Activated CD4-positive, alpha-beta T cell treated with anti-CD3 and anti-CD28 coated beads, Interleukin-2, amount 50 U/mL, for 4 hours (primary cell): ENCODE measurements at places on chromosomes 2 and 18.

GRCh38 chr2:109279243-109279860, 150.3 kb downstream of the SH3RF3 start:
- no peak for DNase-seq

DNA sequence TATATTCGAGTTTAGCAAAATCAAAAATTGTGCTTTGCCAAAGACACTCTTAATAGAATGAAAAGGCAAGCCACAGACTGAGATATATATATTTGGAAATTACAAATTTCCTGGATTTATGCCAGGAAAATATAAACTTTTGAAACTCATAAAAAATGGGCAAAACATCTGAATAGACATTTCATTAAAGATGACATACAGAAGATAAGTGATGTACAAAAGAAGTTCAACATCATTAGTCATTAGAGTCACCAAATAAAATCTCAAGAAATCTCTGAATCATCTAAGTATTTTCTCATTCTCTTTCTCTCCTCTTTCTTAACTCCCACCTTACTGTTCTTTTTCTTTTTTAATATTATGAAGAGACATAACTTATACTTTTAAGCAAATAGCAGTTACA, 921.1 kb downstream of the DSC3 start:
- DNase-seq: no peak

GRCh38 chr2:168884975-168885374, 5.3 kb downstream of the SPC25 start:
- DNase-seq: no peak

GRCh38 chr18:41940506-41941215, 14.4 kb upstream of the PIK3C3 start:
- no peak for DNase-seq

DNA sequence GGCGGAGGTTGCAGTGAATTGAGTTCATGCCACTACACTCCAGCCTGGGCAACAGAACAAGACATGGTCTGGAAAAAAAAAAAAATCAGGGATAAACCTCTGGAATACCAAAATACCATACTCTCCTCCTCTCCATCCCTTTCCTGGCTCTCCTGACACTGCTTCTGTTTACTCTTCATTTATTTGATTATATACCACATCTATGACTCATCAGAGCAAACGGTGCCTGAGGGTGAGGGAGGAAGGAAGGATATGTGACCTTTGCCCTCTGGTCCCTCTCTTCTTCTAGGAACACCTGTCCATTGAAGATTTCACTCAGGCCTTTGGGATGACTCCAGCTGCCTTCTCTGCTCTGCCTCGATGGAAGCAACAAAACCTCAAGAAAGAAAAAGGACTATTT, 30.0 kb downstream of the VIL1 start:
- no peak for DNase-seq

DNA sequence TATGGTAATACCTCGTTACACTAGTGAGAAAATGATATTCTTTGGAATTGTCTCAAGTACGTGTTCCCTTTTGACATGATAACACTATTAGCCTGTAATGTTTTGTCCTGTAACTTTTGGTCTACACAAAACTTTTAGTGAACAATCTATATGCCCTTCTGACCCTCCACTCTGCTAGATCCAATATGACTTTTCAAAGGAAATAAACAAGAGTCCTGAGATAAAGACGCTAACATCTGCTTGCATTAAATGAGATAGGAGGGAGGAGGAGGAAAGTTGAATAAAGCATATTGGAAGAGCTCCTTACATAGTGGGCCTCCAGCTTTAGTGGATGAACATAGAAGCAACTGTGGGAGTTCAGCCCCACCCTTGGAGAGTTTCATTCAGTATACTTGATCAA, 83.3 kb upstream of the CAVIN2 start:
- no peak for DNase-seq

- DNase-seq: no peak
Observed at GRCh38 chr2:190961918-190962487, 52.0 kb downstream of the STAT1 start.

GRCh38 chr2:229869226-229869625, 52.6 kb downstream of the TRIP12 start:
- DNase-seq: no peak

DNA sequence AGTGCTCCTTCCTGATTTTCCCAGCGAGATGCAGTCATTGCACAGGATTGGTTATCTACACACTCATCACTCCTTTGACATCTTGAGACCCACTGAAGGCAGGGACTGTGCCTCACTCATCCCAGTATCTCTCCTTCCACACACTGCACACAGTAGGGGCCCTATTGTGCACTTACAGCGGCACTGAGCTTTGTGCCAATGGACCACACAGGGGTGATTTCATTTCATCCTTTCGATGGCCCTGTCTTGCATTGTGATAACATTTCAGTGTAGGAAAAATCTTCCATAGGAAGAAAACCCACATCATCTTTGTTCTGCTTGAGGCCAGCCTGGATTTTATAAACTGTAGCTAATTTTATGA, 11.0 kb upstream of the LRRFIP1 start:
- DNase-seq: no peak

DNA sequence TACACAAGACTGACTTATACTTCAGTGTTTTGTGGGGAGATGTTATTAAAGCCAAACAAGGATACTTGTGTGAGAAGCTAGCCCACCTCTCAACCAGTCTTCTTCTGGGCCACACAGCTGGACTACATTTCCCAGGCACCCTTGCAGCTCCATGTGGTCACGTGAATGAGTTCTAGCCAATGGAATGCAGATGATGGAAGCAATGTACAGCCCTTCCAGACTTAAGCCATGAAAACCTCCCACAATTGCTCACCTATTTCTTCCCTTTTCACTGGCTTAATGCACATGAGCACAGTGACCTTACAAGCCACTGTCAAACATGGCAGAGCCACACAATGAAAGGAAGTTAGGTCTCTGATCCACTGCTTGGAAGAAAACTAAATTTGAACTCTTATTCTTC, 20.4 kb upstream of the FEZ2 start:
- DNase-seq: no peak

DNA sequence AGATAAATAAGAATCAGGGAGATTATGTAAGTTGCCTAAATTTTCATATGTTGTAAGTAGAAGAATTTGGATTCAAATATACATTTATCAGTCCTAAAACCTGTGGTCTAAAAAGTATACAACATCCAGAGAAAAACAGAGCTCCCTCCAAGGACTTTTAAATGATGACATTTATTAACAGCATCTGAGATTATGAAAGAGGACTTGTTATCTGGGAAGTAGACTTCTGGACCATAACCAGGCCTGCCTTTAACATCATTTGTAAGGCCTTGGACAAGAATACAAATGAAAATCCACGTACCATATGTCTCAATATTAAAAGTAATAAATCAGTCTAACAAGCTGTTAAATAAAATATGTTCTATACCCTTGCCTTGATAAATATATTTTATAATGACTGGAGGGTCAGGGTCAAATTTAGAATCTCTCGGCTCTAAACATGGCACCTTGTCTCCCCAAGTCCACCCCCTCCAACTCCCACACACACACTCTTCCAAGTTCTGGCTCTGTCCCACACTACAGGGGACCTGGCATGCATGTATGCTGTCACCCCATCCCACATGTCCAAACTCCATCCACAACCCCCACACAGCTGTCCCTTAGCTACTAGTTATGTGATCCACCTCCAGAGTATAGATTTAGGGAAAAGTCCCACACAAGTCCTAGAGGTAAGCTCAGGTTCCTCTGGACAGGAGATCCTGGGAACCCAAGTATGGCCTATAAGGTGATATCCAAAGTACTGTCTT, 382.6 kb downstream of the CDH2 start:
- DNase-seq: no peak

GRCh38 chr2:237012577-237013267, 73.0 kb upstream of the COPS8 start:
- no peak for DNase-seq

DNA sequence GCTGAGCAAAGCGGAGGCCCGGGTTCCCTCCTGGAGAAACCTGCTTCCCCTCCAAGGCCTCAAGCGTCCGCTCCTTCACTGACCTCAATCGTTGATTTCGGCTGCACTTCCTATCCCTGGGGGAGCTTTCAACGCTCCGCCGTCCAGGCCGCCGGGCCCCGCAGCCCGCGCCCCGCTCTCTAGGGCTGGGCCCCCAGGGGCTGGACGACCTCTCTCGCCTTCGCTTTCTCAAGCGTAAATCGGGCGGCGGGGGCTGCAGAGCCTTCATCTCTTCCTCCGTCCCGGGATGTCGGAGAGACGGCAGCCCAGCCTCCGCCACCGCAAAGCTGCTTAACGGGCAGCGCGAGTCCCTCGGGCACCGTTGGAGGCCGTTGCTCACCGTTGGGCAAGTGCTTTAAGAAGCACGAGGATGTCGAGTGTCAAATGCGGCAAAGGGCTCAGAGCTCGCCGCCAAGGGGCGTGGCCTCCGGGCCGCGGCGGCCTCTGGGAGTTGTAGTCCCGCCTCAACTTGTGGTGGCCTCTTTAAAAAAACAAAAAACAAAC, 8.5 kb downstream of the HES6 start:
- DNase-seq: peak; percentile 71

- no peak for DNase-seq
Observed at GRCh38 chr2:33419581-33420200, 56.8 kb upstream of the RASGRP3 start.

DNA sequence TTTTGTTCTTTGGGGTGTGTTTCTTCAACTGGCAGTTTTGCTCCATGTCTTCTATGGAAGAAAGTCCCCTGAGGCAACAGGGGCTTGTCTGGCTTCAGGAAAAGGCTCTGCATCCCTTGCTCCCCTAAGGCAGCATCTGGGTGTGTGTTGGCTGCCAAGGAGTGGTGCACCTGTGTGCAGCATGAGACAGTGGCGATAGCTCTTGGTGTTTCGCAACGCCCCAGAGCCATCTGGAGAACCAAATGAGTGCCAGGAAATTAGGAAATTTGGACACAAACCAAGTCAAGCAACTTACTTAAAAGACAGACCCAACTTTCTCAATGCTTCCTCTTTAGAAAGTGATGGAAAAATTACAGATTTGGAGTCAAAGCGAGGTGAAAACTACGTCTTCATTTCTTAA, 1044.4 kb upstream of the CNTNAP5 start:
- DNase-seq: no peak

DNA sequence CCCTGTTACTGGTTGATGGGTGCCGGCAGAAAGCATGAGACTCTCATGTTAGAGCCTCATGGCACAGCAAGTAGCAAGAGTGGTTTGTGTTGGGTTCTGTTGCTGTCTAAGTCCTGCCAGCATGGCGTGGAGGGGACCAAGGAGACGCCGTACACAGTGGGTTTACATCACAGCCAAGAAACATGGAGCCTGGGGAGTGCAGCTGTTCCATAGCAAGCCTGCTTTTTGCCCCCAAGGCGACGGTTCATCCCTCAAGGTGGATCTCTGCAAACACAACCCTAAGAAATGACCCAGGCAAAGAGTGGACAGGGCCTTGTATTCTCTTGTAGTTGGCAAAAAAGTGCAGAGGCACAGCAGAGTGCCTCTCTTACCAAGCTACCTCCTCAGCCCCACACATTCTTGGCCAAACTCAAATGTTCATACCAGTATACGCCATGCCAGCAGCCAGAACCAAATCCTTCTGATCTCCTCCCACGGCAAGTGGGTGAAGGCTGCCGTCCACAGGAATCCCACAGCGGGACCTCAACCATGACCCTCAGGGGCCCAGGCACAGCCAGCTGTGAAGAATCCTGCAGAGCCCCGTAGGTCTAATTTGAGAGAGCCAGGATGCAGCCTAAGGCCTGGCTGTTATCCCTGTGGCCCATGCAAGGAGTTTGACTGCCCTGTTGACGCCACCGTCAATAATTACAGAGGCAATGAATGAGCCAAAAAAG, 19.0 kb downstream of the SNED1 start:
- DNase-seq: no peak

- DNase-seq: no peak
Observed at GRCh38 chr18:38932752-38933151, 1367.2 kb upstream of the CELF4 start.

- DNase-seq: no peak
Observed at GRCh38 chr2:11710210-11710609, 36.2 kb upstream of the LPIN1 start.

- no peak for DNase-seq
Observed at GRCh38 chr2:168731616-168732015, 70.8 kb upstream of the NOSTRIN start.

DNA sequence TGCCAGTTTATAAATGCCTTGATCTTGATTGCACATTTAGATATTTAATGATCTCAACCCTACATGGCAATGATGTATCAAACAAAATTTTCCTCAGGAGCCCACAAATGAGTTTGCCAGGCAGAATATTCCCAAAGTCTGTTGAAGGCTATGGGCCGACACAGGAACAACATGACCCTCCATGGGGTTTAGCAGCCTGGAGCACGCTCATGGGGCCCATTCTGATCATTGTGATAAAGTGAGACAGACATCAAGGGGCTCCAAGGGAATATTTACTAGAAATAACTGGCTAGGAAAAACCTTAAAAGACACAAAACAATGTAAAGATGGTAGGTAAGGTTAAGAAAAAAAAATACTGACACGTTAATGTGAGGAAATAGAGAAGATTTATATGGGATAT, 485.4 kb downstream of the PLCL1 start:
- DNase-seq: no peak

DNA sequence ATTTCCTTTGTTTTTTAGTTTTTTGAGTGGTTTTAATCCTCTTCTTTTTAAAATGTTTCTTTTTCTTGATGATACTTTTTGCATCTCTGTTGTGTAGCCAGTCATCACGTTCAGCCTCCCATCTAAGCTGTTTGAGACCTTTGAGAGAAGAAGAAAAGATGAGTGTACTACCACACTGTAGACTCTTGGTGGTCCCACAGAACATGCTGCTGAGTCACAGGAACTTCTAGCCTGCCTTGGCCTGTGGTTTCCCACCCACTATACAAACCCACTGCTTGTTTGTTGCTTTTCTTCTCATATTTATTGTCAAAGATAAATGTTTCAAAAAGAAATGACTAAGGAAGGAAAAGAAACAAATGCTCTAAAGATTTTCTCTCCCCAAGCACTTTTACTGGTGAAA, 5.5 kb downstream of the CEBPZOS start:
- peak; percentile 13 for DNase-seq

GRCh38 chr2:9770308-9771100, 72.8 kb upstream of the TAF1B start:
- DNase-seq: peak; percentile 51

- DNase-seq: no peak
Observed at GRCh38 chr2:239329284-239329971, 71.4 kb downstream of the HDAC4 start.

DNA sequence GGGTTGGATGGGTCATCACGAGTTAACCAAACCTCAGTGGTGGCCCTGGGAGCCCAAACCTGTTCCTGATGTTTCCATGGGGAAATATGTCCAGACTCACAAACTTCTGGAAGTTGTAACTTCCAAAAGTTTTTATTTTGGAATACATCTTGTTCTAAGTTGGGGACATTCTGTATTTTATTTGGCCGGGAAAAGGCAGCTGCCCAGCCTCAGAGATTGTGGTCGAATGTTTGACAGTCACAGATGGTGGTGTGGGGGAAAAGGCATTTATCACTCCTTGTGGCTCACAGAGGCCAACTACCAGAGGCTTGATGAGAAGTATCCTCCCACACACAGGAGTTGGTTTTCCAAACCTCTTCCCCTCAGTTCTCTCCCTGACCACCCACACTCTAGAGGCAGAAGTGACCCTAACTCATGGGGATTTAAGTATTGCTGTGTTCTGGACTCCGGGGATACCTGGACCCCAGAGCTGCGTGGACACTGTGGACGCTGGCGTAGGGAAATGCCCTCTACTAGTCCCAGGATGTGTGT, 124.7 kb upstream of the PPP1CB start:
- no peak for DNase-seq
